ENCODE measurements at places on chromosomes 1 and 21.

DNA sequence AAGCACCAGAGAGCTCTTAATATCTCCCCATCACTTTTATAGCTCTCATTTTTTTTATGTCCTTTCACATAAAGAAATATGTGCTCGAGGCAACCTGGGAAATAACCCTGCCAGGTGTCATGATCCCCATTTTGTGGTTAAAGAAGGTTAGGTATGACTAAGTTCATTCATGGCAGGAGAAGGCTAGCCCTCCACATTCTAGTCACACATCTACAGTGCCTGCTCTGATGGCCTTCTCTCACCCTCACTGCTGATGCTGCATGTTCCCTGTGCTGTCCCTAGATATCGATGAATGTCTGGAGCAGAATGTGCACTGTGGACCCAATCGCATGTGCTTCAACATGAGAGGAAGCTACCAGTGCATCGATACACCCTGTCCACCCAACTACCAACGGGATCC is 187.5 kb downstream of the TPR start:
- H3K4me1 ChIP-seq, result no peaks in the 10 kb centered on the region
- no peak overlapping the region for H3K27ac ChIP-seq
- H3K27me3 ChIP-seq, result no peaks in the 10 kb centered on the region
- no peak for DNase-seq

GRCh38 chr1:62175568-62176179 is 19.0 kb upstream of the L1TD1 start:
- H3K4me1 ChIP-seq, result no peaks in the 10 kb centered on the region
- no peak overlapping the region for H3K4me3 ChIP-seq
- H3K36me3 ChIP-seq, result no peaks in the 10 kb centered on the region
- H3K27me3 ChIP-seq, result no peaks in the 10 kb centered on the region

DNA sequence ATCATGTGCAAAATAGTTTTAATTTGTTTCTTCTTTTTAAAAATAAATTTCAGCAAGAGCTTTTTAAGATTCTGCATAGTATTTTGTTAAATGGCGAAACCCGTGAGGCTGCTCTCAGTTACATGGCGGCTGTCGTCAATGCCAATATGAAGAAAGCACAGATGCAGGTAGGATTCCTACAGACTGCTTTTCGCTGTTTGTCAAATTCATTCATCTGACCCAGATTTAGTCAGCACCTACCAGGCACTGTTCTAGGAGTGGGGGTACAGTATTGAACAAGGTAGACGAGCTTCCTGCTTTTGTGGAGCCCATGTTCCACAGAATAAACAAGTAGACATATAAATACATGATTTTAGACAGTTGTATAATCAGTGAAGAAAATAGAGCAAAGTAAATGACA is 78.1 kb upstream of the KIF1B start:
- no peaks in the 10 kb centered on the region for H3K4me1 ChIP-seq
- DNase-seq, result no peak
- no peaks in the 10 kb centered on the region for H3K27me3 ChIP-seq
- H3K36me3 ChIP-seq, result peaks cover 70% of the 10 kb centered on the region
- no peak overlapping the region for H3K4me3 ChIP-seq

- H3K4me3 ChIP-seq, result no peak overlapping the region
- no peak for DNase-seq
- no peak overlapping the region for H3K27ac ChIP-seq
- H3K4me1 ChIP-seq, result no peaks in the 10 kb centered on the region
- no peaks in the 10 kb centered on the region for H3K36me3 ChIP-seq
- peaks cover 4% of the 10 kb centered on the region for H3K27me3 ChIP-seq
These were observed 67.0 kb upstream of the DYNLT5 start for GRCh38 chr1:66685265-66685664.

DNA sequence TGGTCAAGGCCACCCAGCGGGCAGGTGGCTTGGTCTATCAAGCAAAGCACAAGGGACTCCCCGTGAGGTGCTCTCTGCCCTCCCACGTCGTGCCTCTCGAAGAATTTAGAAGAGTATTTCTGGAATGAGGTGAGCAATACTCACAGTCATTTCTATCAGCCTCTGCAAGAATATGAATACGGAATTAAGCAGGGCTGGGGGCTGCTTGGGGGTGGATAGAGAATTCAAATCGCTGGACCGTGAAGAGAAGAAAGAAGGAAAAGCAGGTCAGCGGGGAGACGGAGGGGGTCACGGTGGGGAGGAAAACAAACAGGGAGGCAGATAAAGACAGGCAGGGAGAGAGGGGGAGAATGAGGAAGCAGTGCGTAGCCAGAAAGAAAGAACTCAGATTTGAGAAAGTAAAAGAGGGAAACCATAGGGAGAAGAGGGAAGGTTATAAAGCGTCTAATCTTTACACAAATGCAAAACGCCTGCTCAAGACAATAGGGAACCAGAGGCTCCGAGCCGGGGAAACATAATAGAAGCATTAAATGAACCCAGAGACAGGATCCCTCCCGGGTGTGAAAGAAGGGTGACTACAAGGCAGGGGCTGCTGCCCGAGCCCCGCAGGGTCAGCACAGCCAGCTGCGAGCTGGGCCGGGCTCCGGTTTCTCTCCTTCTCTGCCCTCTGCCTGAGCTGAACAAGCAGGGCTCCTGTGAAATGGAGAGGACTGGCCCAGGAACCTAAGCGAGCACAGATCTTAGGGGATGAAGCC is 2.1 kb upstream of the EDN2 start:
- DNase-seq, result no peak
- no peak overlapping the region for H3K27ac ChIP-seq
- no peaks in the 10 kb centered on the region for H3K36me3 ChIP-seq
- no peak overlapping the region for H3K4me3 ChIP-seq
